Stimulated activated CD4-positive, alpha-beta T cell treated with anti-CD3 and anti-CD28 coated beads, Interleukin-15, amount 100 ng/mL, for 1 hour (primary cell): ENCODE measurements at places on chromosomes 4 and X.
A peak's percentile ranks its signal among the peaks of the same experiment; 100 is the strongest.

DNA sequence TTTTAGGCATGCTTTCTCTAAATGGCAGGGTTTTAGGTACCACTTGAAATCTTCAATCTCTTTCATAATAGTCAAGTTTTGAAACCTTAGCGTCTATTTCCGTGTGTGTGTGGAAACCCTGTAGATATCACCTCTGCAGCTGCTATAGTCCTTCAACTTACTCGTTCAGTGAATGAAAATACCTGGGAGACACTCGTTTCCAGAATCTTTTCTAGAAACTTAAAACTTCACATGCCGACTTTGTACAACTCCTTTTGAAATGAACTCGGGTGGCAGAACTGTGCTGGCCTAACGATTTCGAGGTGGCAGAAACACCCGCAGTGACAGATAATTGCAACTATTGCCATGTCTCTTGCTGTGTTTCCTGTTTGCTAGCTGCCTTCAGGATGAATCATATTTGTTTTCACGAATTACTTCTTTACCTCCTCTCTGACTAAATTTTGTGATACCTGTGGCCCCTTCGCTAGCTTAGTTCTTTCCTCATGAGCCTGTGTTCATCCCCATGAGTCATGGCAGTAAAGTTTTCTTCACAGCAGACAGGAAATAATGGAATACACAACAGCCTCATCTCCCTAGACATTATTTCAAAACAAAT is 104.7 kb upstream of the SMIM10 start:
- no peak for DNase-seq

DNA sequence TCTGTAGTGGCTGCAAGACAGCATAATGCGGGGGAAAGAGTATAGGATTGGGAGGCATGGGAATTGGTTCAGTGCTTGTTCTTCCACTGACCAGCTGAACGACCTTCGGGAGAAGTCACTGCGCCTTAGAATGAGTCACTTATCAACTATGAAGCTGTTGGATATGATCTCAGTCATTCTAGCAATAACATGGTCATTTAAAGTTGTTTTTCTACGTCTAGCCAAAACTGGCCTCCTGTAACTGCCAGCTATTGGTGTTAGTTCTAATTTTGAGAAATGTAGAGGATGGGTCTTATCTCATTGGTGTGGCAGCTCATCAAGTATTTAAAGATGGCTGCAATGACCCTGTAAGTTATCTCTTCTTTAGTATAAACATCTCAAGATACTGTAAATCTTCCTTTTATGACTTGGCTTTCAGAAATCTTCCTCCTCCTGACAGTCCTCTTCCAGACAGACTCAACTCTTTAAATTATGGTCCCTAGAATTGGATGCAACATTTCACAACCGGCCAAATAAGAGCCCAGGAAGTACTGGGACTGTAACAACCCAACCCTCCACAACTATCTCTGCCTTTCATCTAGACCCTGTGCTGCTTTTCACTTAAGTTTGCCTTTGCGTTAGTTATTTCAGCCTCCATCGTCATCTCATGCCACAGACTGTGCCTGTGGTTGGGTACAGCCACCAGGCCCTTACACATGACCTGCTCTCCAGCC is 243.3 kb downstream of the CBR4 start:
- DNase-seq, result no peak

GRCh38 chrX:124548571-124548970 is 202.2 kb downstream of the SH2D1A start:
- DNase-seq, result no peak

GRCh38 chr4:139144161-139144859 is 32.7 kb downstream of the ELF2 start:
- no peak for DNase-seq

- no peak for DNase-seq
These were observed 41.5 kb downstream of the CBLL2 start for GRCh38 chrX:22314211-22314610.

DNA sequence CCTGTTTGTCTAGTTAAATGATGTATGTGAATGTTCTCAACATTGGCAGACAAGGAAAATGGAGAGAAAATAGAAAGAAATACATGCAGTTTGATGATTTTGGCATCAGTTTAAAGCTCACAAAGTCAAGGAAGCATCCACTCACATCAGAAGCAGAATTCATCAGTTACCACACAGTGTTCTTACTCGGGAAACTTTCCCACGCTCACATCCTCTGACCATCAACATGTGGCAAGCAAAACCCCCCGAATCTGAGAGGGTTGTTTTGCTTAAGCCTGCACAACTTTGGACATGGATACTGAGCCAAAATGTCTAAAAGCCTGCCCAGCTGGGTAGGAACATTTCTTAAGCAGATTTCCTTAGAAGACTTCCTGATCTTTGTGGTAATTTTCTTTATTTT is 407.6 kb downstream of the ANKRD50 start:
- DNase-seq, result no peak

DNA sequence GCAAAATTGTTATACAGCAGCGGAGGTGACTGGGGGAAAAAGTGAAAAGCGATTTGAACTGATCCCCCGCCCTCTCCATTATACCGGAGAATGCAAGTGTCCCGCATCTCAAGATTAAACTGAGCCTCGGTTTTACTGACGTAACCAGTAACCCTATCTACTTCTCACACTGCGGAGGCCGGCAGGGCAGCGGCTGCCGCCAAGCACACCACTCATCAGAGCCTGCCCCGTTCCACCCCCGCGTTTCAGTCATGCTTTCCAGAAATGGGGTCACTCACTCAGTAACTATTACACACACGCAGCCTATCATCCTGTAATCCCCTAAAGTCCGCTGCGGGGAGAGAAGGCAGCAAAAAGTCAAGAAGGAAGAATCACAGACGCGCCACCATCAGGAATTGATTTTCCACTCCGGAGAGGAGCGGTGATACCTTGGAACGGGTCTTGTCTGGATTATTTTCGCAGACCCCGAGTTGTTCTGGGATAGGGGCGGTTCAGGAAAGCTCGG is 1.4 kb downstream of the RPS6KA3 start:
- DNase-seq, result peak; percentile 21
